ENCODE measurements at places on chromosomes 11 and 22.

GRCh38 chr11:83677730-83678129 is 391.6 kb upstream of the CCDC90B start:
- no peak for DNase-seq

DNA sequence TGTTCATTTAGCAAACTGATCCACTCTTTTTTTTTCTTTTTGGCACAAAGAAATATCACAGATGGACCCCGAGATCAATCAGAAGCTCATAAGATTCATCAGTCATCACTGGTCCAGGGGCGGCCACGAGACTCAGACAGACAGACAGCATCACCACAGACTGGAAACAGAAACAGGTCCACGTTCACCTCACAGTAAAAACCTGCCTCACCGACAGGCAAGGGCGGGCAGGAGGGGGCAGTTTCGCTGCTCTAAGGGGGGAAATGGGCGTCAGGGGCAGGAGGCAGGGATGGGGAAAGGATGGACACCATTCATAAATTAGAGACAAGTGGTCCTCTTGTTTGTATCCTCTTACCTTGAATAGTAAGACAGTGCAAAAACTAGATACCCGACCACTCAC is 16.5 kb downstream of the CHST1 start:
- no peak for DNase-seq

- DNase-seq: no peak
These were observed 19.3 kb downstream of the RFPL1 start for GRCh38 chr22:29457730-29458129.

GRCh38 chr11:118996926-118997626 is 862 bp upstream of the CENATAC start:
- DNase-seq: no peak

- DNase-seq: no peak
These were observed 16.7 kb downstream of the STARD10 start for GRCh38 chr11:72776844-72777754.

DNA sequence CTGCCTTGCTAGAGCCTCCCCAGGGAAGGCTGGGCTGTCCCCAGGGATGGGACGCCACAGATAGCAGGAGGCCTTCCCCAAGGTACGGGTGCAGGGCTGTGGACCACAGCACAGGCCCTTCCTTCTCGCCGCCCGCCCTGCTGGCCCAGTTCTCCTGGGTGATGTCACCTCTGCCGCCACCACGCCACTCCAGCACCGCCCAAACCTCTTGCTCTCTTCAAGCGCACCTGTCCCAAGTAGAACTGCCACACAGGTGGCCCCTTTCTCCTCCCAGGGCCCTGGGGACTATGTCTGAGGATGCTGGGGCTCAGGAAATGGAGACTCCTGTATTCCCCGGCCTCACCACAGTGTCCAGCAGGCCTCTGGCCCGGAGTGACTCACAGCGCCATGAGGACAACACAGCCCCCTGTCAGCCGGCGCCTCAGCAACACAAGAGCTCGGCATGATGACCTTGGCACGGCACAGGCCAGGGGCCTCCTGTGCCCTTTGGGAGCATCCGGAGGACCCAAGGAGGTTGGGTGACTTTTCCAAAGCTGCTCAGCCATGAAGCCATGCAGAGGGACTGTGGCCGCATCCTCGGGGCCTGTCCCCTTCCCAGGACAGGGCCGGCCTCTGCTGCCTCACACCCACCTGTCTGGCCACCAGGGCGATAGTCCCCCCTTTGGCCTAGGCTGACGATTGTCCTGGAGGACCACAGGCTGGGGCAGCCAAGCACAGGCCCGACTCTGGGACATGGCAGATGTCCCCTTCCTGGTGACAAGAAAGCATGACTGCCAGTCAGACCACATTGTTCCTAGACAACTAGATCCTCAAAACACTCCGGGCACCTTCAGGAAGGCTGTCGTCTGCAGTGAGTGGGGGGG is 1023.5 kb downstream of the BRD1 start:
- DNase-seq: no peak

- DNase-seq: no peak
These were observed 76.0 kb downstream of the EXT2 start for GRCh38 chr11:44171518-44171917.

GRCh38 chr11:399731-400211 is 5.8 kb downstream of the PKP3 start:
- no peak for DNase-seq

DNA sequence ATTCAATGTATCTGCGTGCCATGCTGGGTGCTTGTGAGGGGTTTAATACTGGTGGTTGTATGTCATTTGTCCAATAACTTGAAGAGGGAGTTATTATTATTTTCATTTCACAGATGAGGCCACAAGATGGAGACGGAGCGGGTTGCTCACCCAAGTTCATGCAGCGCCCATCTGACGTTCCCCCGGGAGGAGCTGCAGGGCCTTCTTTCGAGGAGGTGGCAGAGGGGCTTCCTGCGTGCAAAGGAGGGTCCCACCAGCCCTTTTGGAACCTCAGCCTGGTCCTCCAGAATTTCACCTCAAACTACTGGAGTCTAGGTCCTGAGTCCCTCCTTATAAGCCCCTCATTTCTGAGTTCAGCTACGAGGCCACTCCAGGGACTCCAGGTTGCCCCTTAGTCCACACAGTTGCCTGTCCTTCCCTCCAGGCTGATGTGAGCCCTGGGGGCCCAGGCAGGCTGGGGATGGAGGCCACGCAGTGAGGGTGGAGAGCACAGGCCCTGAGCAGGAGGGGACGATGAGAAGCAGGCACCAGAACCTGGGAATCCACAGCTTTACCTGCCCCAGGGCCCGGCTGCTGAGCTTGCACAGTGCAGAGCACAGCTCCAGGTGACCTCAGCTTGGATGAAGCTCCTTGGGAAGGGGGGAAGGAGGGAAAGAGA is 2.9 kb upstream of the VSIG10L2 start:
- DNase-seq: no peak

DNA sequence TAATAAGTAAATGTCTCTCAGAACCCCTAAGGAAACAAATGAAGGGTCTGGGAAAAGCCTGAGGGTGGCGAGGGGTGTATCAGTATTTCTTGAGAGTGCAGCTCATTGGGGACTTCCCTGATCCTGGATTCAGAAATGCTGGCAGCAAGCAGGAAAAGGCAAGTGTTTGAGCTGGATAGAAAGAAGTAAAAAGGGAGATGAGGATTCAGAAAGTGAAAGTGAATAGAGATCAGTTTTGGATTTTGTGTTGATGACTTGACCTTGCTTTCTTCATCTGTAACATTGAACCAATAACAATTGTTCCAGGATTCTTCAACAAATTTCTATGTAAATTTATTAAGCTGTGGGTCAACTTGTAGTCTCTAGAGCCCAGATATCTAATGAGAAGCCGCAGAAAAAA is 66.9 kb upstream of the CTSC start:
- no peak for DNase-seq

DNA sequence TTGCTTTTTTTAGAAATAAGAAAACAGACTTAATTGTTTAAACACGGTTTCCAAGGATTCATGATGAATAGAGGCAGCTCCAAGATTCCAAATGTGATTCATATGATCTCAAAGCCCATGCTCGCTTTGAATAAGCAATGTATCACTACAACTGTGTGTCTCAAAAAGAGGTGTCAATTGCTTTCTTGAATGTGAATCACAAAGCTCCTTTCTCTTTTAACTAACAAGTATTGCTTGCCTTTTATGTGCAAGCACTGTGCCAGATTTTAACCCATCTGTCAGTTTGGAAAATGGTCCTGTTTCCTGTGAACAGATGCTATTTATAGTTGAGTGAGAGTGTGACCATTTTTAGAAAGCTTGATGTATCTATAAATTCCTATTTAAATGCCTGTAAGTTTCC is 6.5 kb downstream of the OOSP1 start:
- DNase-seq: no peak

GRCh38 chr11:42315846-42316245 is 856.4 kb upstream of the LRRC4C start:
- DNase-seq: no peak

GRCh38 chr11:111870522-111870885 is 877 bp downstream of the ALG9 start:
- DNase-seq: no peak
